ENCODE measurements at places on chromosomes 6 and 20.

- no peak for DNase-seq
Measured at GRCh38 chr6:118902726-118903125, 8.8 kb downstream of the ASF1A start.

DNA sequence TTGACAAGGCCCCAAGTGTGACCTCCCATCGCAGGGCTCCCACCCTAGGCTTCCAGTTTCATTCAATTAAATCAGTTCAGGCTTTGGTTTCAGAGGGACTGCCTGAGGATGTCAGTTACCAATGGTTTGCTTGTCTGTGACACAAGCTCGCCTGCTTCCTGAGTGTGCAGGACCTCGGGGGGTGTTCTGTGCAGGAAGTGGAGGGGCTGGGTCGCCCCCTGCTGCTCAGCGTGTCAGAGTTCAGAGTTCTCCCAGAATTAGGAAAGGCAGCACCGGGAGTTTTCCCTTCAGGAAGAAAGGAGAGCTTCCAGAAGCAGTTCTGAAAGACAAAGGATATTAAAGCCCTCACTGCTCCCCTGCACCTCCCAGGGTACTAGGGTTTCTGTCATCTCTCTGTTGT lies 50.8 kb upstream of the TGM3 start:
- DNase-seq, result no peak

DNA sequence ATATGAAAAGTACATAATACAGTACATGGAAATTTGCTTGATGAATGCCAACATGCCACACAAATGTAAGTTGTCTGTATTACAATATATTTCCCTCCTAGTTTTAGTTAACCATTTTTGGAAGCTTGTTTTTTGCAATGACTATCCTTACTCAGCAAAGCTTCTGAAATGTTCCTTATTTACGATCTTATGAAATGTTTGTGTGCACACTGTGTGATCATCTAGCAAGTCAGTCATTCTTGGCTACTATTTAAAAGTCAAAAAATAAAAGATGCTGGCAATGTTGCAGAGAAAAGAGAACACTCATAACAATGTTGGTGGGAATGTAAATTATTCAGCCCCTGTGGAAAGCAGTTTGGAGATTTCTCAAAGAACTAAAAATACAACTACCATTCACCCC lies 33.8 kb downstream of the SUMO4 start:
- no peak for DNase-seq

- DNase-seq, result peak; percentile 53
Measured at GRCh38 chr20:1266167-1266973, at the start of gene SNPH. Gene SNPH (plus strand): TSS chr20:1266294. CDS start chr20:1296240, 29,946 bp downstream.

DNA sequence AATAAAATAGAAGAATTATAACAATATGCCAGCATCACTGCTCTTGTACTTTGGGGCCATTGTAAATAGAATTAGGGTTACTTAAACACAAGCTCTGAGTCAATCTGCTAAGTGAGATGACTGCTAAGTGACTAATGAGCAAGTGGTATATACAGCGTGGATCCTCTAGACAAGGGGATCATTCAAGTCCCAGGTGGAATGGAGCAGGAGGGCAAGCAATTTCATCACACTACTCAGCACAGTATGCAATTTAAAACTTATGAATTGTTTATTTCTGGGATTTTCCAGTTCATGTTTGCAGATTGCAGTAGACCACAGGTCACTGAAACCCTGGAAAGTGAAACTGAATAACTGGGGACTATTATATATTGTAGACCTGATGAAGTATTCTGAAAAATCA lies 235.3 kb downstream of the BTBD3 start:
- no peak for DNase-seq

GRCh38 chr6:128168244-128168643 lies 267.4 kb upstream of the THEMIS start:
- DNase-seq, result no peak

- no peak for DNase-seq
Measured at GRCh38 chr20:58297394-58297793, 12.1 kb upstream of the RAB22A start.

GRCh38 chr6:157984686-157985225 lies 3.1 kb downstream of the SYNJ2 start:
- DNase-seq, result no peak

DNA sequence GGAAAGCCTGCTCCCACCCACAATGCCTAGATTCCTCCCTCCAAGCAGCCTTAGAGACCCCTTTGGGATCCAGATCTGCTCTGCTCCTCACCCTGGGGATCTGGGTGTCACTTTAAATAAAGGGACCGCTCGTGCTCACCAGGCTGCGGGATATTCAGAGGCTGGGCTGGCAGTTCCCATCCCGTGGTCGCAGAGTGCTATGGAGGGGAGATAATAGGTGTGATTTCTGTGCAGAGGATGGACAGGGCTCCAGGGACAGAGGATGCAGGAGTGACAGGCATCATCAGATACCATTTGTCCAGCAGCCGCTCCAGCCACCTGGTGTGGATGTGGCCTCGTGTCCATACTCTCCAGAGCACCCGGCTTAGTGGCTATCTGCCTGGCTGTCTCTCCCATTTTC lies 415.9 kb upstream of the SULF2 start:
- DNase-seq, result no peak

- no peak for DNase-seq
Measured at GRCh38 chr6:42269553-42269952, 51.9 kb upstream of the MRPS10 start.

- DNase-seq, result no peak
Measured at GRCh38 chr6:109082188-109082577, 12.5 kb downstream of the SESN1 start.

DNA sequence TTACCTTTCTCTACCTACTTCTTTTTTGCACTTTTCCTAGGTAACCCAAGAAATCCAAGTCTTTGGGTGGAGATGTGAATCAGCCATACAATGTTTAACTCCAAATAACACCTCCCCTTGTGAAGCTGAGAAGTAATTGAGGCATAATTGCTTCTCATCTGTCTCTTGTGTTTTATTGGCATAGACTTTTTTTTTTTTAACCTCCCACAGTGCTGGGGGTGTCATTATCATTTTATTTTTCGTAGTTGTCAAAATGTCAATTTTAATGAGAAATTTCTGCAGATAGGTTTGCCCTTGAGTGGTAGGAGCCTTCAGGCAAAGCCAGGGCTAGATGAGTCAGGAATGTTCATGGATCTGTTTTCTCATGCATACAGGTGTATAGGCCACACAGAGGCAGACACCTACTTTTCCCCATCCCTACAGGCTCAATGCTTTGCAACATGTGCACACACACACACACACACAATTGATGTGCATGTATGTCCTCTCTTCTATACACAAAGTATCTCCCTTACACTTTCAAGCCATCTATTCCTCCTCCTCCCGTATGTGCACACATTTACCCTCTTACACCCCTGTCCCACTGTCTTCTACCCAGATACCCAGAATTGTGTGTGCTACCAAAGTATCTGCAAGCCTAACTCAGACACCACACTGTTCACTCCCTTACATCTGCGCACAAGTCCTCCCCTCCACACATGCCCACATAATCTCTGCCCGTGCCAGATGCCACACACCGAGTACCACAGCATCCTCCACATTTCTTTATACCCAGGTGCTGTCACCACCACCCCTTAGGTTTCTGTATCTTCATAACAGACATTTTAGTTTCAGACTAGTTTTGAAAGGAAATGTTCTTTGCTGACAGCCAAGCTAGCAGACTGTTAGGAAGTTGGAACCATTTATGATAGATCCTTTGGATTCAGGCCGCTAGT lies 22.0 kb downstream of the RALY start:
- DNase-seq, result no peak

DNA sequence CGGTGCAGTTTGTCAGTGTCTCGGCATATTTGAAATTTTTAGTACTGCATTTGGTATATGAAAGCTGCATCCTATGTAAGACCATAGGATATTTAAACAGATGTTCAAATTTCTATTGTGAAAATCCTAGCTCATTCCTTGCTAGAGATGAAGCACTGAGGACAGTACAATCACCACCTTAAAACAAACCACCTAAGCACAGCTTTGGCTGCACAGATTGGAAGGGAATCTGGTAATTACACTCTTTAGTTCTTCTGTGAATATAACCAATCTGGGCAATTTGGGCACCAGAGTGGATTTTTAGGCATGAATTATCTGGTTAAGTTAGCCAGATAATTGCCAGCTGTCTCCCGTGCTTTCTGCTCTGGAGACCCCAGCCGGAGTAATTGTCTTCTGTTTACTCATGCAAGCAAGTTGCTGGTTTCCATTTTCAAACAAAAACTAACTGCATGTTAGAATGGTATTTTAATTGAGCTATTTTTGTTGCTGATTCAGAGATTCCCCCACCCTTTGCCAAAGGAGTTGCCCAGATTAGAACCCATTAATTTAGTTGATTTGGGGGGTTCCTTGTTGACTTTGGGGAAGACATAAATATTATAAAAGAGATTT lies 36.9 kb downstream of the E2F3 start:
- DNase-seq, result no peak

- no peak for DNase-seq
Measured at GRCh38 chr6:152353440-152353839, 283.7 kb downstream of the SYNE1 start.

- DNase-seq, result no peak
Measured at GRCh38 chr6:144989319-144990107, 704.4 kb downstream of the UTRN start.

- no peak for DNase-seq
Measured at GRCh38 chr6:42978487-42978838, 518 bp downstream of the PEX6 start.

GRCh38 chr6:152160346-152160745 lies 352.9 kb downstream of the ESR1 start:
- no peak for DNase-seq

Data from stimulated activated CD8-positive, alpha-beta memory T cell treated with anti-CD3 and anti-CD28 coated beads, Interleukin-4, amount 100 ng/mL, for 1 hour (primary cell).